ENCODE measurements at places on chromosomes 12 and 14.

DNA sequence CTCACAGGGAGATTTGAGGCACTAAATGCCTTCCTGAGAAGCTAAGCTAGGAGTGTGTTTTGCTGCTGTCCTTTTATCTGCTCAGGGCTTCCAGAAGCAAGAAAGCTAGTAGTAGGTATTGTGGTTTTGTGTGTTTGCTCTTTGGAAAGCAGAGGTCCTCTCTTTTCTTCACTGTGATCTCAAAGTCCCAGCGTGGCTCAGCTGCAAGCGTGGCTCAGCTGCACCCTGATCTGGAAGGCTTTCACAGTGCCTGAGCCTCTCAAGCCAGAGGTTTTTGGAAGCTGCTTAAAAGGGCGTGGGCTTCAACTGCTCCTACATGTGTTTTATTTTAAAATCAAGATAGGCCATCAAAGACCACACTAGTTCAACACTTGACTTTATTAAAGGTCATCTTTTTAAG, 337.4 kb upstream of the RGS6 start:
- peak; percentile 10 for DNase-seq

- no peak for DNase-seq
Measured at GRCh38 chr12:88339966-88340365, 197.9 kb downstream of the TMTC3 start.

GRCh38 chr12:53380104-53380793, at the start of gene SP1:
Gene SP1, plus strand, starts transcription at chr12:53380176. Its CDS starts 116 bp downstream, at chr12:53380292.
- peak; percentile 91 for DNase-seq

DNA sequence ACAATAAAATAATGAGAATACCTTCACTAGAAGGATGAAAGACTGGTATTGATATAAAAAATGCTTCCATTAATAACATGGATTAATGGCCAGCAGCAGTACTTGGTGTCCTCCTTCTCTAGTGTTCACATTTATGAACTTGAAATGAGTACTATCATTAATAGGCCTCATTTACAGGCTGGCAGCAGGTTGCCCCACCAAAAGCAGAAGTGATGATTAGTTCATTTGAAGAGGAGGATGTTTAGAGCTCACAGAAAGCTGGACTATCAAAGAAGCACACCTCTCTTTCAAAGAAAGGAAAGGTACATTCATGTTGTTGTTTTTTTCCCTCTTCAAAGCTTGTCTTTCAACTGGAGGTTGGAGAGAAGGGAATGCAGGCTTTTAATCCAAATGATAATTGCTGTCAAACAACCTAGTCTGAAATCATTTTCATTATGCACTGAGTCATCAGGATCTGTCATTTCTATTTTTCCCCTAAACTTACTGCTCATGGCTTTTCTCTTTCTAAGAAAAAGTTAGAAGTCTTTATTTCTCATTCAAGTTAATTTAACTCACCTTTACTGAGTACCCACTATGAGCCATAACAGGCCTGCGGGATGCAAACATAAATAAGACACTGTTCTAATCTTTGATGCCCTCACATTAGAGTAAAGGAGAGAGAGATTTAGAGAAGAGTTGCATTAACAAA, 157.9 kb upstream of the GRIP1 start:
- DNase-seq = no peak

GRCh38 chr12:97940105-97940504, 477.5 kb downstream of the RMST start:
- no peak for DNase-seq

GRCh38 chr12:24780697-24781368, 168.1 kb downstream of the BCAT1 start:
- DNase-seq = peak; percentile 57

DNA sequence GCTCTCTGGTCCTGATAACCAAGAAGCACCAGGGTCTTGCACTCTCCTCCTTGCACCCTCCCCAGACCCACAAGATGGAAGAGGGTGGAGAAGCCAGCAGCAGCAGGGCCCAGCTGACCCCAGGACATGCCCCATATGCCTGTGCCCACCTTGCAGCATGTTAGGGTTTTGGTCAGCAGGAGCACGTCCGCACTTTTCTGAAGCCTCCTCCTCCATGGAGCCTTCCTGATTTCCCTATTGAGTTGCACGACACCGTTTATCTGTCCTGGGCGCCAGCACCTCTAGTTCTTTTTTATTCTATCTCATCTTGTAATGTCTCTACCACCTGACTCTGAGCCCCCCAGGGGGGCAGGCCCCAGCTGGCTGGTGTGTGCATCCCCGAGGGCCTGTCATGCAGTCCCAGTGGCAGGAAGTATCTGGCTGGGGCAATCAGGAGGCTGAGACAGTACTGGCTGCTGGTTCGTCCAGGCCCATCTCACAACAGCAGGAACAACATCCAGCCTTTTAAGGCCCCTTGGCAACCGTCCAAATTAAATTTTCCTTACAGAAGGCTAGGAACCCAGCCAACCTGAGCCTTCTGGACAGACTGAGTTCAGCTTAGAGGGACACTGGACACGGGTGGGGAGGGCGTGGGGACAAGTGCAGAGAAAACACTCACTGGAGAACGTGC, 39.6 kb downstream of the CCDC85C start:
- DNase-seq = no peak

DNA sequence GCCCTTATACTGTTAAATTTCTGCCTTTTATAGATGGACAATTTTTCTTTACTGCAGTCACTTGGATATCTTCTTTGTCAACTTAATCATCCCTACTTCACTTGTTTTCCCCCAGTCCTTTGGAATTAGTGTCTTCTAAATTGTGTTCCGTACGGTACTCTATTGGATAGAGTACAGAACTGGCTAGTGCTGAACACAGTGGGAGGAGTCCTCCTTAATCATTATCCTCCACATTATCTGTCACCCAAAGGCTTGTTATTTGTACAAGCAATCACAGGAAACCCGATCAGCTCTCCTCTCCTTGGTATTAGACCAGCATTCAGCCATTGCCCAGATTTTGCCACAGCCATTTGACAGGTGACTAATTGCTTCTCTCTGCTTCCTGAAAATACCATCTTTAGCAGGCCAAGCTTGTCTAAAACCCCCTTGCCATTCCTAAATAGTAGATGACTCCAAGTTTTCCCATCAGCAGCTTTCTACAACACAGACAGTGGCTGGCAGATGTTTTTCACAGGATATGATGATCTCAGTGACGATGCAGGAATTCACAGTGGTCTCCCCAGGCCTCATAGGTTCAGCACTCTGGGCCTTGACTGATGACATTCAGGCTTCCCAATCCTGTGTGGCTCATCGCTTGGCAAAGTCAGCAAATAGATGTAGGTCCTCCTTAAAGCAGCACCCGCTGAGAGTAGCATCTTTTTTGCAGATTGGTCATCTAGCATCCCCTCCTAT, 216.0 kb upstream of the RGS6 start:
- no peak for DNase-seq

- DNase-seq = peak; percentile 67
Measured at GRCh38 chr12:59839514-59839913, 243.7 kb downstream of the SLC16A7 start.

DNA sequence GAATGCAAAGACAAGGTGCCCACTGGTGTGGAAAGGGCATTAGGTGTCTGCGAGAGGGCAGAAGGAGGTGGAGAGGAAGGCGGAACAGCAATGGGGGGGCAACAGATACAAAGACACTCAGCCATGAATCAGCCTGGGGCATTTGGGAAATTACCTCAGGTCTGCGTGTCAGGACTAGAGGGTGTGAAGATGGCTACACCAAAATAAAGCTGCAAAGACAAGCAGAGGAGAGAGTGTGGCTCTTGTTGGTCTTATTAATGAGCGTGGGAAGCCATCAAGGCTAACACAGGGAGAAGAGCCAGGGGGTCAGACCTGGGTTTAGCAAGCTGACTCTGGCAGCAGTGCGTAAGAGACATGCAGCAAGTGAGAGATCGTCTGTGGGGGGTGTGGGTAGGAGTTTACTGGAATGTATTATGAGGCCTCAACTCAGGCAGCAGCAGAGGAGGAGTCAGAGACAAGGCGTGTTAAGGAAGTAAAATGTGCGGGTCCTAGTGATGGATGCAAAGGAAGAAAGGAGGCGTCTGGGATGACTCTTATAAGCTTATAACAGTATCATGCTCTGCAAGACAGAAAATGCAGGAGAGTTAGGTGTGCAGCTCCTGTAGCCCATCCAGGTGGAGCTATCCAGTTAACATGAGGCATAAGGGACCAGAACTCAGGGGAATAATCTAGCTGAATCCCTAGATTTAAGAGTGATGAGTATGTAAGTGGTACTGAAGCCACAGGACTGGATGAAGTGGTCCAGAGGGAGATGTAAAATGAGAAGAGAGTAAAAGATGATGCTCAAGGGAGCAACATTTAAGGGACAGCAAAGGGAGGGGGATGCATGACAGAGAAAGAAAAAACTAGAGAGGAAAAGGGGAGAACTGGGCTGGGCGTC, 50.4 kb downstream of the KCNK10 start:
- DNase-seq = no peak

GRCh38 chr12:8081251-8081920, 688 bp upstream of the NECAP1 start:
- DNase-seq = peak; percentile 71

- peak; percentile 50 for DNase-seq
Measured at GRCh38 chr14:33848706-33849454, 102.0 kb downstream of the EGLN3 start.

GRCh38 chr12:11953523-11953922, 117.2 kb upstream of the BCL2L14 start:
- no peak for DNase-seq

GRCh38 chr12:12467264-12467663, 95.4 kb downstream of the DUSP16 start:
- no peak for DNase-seq

GRCh38 chr14:34219661-34220377, 242.2 kb downstream of the SPTSSA start:
- no peak for DNase-seq

DNA sequence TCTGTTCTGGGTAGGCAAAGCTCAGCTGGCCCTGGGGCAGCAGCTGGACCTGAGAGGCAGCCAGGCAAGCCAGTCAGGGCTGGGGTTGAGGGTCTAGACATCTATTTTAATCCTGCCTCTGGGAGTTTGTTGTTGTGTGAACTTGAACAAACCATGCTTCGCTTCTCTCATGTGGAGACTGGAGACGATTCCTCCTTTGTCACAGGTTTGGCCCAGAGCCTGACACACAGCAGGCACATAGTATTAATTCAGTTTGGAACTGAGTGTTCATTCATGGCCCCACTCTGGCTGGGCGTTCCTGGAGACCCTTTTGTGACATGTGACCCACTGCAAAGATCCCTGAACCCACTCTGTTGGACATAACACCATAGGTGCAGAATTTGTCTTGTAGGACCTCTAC, 39.3 kb downstream of the NGB start:
- DNase-seq = no peak

GRCh38 chr14:99883866-99884650, 90.8 kb downstream of the EML1 start:
- no peak for DNase-seq

DNA sequence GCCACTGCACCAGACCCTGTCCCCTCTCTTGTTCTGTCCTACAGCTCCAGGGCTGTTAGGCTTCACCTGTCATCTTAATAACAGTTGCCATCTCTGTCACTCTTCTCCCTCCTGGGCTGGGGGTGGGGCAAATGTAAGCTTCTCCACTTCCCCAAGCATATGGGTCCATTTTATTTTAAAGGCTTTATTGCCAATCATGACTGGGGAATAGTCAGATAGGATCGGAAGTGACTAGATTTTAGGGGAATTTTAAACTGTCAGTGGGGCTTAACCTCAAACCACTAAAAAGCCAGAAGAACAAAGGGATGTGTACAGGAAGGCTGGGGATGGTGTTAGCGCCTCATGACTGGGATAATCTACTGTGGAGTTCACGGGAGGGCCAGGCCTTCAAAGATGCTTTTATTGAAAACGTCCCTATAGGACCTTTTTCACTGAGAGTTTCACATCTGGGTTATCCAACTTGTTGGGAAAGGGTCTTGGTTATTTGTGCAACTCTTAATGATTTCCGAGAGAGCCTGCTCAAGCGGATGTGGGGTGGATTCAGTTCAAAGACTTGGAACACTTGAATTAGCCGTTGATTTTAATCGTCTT, 41.6 kb downstream of the CHST11 start:
- DNase-seq = no peak

GRCh38 chr12:39835517-39836489, 216.2 kb upstream of the ABCD2 start:
- no peak for DNase-seq

GRCh38 chr12:97837401-97837800, 374.8 kb downstream of the RMST start:
- DNase-seq = no peak

DNA sequence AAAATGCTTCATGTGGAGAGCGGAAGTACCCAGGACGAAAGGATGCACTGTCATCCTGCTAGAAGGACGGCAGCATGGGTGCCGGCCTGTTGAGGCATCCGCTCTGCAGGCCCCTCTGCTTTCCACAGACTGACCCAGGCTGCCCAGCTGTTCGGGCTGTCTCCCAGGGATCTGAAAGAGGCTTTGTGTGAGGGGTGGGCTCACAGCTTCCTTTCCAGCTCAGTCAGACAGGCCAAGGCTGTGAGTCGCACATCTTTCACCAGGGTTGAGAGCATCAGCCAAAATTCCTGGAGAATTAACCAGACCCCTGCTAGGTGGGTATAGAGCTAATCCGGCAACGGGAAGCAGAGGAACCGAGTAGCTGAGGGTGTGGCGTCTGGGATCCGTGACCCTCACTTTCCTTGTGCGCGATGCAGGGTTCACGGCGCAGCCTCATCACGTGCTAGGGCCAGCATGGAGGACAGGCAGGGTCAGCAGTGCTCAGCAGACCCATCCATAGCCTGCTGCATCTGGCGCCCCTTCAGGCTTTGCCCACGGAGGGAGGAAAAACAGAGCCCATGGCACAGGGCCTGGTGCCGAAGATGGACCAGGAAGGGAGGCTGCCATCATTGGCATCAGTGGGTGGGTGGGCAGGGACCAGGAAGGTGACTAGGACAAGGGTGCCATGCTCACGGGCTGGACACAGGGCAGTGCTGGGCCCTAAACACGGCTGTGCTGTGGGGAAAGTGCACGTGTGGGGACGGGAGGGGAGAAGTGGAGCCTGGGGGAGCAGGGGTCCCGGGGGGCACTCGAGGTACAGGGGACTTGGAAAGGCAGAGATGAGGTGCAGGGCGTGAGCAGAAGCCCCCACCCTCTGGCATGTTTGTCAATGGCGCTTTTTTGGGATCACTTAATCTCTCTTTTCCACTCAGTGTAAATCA, 9.2 kb upstream of the SIVA1 start:
- DNase-seq = no peak

- DNase-seq = no peak
Measured at GRCh38 chr12:101596172-101596571, 1.4 kb downstream of the MYBPC1 start.

DNA sequence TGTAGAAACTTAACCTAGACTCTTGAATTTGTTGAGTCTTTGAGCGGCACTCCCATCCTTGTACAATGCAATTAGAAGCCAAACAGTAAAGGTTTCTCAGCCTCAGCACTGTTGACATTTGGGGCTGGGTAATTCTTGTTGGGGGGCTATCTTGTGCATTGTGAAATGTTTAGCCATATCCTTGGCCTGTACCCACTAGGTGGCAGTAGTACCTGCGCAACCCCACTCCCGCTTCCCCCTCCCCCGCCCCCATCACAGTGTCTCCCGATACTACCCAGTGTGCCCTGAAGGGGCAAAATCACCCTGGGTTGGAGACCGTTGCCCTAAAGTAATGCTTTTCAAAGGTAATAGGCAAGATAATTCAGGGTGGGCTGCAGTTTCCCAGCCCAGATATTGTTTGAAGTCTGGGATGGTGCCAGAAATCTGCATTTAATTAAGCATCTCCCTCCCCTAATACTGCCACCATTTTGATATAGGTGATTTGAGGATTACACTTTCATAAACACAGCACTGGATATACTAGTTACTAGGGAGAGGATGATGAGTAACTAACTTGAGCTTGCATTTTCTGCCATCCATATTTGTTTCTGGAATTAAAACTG, 1.8 kb downstream of the COX6A1 start:
- DNase-seq = peak; percentile 75

GRCh38 chr12:9378430-9378835, 170.2 kb upstream of the PZP start:
- peak; percentile 25 for DNase-seq

- no peak for DNase-seq
Measured at GRCh38 chr12:29962276-29963035, 178.7 kb upstream of the TMTC1 start.

All from OCI-M1 (cell line).